ENCODE measurements at places on chromosomes 2 and 18. TPM values are rescaled to one million over a fixed set of nuclear protein-coding genes. Genes with fewer than 3 reads are reported as not detected.

- peak; percentile 55 for DNase-seq
These were observed 127.3 kb downstream of the RNF144A start for GRCh38 chr2:7044253-7045250.

GRCh38 chr2:108607706-108608301, 73.5 kb downstream of the LIMS1 start:
- peak; percentile 70 for DNase-seq

GRCh38 chr18:41732356-41732755, 222.7 kb upstream of the PIK3C3 start:
- no peak for DNase-seq

DNA sequence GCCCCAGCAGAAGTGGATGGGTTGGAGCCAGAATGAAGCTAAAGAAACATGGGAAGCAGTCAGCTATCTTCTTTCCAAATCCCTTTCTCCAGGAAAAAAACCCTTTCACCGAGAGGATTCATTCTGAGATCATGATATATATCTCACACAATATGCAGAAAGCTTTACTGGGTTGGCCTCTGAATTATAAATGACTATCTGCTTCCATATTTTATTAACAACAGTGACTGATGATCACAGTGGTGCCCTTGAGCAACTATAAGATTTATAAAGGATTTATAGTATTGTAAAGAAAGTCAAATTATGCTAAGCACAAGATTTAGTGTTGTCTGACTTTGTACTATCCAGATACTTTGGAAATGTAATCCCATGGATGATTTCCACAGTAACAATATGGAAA, 180.3 kb downstream of the KCNE4 start:
- no peak for DNase-seq

Gene DUSP19
- 3.5 TPM for total RNA-seq

DNA sequence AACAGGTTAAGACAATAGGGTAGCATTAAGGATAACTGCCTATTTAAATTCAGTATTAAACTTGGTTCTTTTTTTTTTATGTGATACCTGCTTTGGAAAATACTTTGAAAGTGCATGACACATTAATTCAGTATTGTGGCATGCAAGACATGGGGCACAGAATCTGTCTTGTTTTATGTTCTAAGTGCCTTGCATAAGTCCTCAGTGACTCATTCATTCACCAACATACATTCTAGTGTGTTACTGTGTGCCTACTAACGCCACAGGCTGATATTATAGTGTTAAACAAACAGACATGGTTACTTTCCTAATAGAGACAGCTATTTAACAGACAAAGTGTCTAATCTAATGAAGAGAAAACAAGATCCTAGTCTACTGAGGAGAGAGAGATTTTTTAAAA, 91.7 kb downstream of the GCA start:
- no peak for DNase-seq

Gene ASB18
- total RNA-seq, result not detected

DNA sequence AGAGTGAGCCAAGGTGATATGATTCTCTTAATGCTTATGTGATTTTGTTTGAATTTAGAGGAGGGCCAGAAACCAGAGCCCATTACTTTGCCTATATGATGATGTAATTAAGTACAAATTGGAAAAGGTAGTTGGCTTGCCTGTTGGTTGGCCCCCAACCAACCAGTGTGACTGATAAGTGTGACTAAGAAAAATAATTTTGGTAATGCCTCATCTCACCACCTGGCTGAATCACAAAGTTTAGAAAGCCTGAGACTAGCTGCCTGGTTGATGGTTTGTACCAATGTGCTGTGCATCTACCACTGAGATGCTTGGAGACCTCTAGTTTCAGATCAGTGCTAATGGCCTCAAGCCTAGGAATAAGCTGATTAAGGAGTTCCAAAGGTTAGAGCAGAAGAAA, 338.7 kb downstream of the CDH2 start:
- DNase-seq, result no peak

DNA sequence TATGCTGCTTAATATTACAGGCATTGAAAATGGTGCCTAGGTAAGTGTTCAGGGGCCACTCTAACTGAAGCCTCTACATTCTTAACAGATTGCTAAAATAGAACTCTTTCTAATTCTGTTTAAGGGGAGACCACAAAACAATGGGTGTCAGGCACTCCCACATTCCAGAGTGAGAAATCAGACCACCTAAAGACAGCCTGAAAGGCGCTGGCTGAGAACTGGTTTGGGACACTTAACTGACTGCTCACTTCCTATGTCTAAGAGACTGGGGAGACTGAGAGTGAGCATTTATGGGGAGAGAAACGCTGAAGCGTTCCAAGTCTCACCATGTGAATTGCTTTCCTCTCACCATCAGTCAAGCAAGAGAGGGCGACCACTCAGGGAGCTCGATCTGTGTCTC, 108.8 kb upstream of the ITGB6 start:
- no peak for DNase-seq

- DNase-seq, result no peak
These were observed 346.5 kb downstream of the TNS1 start for GRCh38 chr2:217656316-217656715.

DNA sequence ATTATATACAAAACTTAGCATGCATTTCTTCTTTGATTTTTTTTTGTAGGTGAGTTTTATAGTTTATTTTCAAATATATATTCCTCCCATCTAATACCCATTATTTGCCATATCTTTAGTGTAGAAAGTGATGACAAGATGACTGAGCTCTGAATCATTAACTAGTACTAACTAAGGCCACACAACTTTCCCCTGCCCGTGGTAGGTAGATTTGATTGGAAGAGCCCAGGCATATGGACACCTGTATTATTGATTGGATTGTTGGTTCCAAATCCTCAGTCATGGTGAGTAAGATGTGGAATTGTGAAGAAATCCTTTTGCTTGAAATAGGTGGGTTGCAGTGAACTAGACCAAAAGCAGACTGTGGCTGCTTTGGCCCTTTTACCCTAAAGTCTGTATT, 54.8 kb downstream of the ABI2 start:
- no peak for DNase-seq

DNA sequence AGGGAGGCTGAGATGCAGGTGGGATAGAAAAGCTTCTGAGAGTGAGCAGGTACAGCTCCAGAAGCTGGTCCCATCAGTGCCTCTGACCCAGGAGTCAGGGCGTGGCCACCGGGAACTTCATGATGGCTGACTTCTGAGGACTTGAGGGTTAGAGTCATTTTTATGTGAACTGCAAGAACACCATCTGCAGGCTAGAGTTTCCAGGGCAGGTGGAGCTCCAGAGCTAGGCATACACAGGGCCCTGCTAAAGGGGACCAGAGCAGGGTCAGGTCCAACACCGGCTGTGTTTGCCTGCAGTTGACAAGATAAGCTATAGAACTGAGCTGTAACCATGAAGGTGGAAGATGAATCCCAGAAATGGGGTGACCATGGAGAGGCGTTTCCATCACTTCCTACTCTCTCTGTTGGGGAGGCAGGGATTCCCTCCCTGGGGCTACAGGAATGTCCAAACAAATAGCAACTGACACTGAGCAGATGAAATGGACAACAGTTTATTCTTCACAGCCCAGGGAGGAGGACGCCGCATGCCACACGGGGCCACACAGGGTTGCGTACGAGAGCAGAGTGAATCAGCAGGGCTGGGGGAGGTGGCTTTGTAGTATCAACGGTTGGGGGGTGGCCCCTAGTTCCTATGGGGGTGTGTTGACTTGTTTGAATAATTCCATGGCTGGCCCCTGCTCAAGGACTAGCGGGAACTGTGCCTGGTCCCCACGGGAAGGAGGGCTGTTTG, 77.6 kb upstream of the ZNF516 start:
- no peak for DNase-seq

GRCh38 chr2:64014628-64015027, 4.6 kb downstream of the VPS54 start:
- DNase-seq, result no peak

Gene GAREM1
- total RNA-seq, result 5.1 TPM

Gene SLC38A11
- total RNA-seq, result not detected

DNA sequence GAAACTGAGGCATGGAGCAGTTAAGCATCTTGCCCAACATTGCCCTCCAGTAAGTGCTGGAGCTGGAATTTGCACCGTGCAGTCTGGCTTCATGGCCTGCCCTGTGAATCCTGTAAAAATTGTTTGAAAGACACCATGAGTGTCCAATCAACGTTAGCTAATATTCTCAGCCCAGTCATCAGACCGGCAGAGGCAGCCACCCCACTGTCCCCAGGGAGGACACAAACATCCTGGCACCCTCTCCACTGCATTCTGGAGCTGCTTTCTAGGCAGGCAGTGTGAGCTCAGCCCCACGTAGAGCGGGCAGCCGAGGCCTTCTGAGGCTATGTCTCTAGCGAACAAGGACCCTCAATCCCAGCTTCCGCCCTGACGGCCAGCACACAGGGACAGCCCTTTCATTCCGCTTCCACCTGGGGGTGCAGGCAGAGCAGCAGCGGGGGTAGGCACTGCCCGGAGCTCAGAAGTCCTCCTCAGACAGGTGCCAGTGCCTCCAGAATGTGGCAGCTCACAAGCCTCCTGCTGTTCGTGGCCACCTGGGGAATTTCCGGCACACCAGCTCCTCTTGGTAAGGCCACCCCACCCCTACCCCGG, 1.3 kb downstream of the PROC start:
- no peak for DNase-seq

DNA sequence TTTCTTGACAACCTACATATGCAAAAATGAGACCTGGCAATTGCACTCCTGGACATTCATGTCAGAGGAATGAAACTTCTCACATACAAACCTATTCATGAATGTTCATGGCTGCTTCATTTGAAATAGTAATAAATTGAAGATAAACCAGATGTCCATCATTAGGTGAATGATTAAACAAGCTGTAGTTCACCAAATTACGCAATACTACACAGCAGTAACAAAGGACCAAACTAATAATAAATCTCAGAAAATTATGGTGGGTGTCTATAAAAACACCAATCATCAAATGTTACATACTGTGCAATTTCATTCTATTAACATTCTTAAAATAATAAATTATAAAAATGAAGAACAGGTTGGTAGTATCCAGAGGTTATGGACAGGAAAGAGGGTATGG, 13.5 kb downstream of the DOK6 start:
- no peak for DNase-seq

- no peak for DNase-seq
These were observed 69.6 kb downstream of the TRAPPC12 start for GRCh38 chr2:3449086-3449485.

GRCh38 chr2:239531456-239532241, 130.8 kb upstream of the HDAC4 start:
- DNase-seq, result peak; percentile 85

Gene GREB1
- total RNA-seq, result 30.8 TPM

- DNase-seq, result no peak
These were observed 372.4 kb upstream of the SLC8A1 start for GRCh38 chr2:40824278-40824677.

GRCh38 chr2:213107728-213108127, 43.7 kb downstream of the IKZF2 start:
- no peak for DNase-seq

DNA sequence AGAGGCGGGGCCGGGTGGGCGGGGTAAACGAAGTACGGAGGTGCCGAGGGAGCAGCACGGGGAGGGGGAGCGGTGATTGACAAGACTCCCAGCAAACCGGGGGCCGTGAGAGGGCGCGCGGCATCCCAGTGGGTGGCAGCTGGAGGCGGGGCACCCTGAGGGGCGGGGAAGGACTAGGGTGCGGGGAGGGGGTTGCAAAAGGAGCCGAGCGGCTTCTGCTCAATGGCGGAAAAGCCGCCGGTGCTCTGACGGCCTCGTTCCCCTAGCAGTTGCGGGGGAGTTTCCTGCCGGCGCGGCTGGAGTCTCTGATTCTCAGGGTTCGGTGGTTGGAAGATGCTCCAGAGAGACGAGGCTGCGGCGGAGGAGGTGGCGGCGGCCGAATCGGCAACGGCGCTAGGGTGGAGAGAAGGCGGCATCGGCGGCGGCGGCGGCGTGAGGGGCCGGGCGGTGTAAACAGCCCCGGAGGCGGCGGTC, at the start of gene PPM1B:
PPM1B (plus strand) TSS at position 195 of the 474 bp plus-strand sequence. CDS start 32,325 bp downstream, outside the sequence.
- no peak for DNase-seq

Gene GKN1
- not detected for total RNA-seq

Gene GBX2
- not detected for total RNA-seq

DNA sequence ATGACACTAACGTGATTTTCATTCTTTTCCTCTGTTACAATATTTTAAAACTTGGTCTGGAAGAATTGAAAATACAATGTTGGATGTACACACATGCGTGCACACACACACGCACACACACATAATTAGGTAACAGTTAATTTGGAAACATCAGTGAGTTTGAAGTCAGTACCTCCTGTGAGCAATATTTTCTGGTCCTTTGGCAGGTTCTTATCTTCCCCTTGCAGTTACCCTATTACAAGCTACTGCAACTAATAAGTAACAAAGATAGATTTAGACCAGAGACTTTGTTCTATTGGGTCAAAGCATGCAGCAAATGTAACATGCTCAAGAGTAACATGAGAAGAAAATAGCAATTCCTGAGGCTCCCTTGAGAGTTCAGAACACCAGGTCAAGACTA, 73.3 kb downstream of the ZNF385B start:
- no peak for DNase-seq

- DNase-seq, result no peak
These were observed 19.3 kb downstream of the TTC39C start for GRCh38 chr18:24033641-24034412.

GRCh38 chr2:145038041-145038525, 518.2 kb upstream of the ZEB2 start:
- no peak for DNase-seq

DNA sequence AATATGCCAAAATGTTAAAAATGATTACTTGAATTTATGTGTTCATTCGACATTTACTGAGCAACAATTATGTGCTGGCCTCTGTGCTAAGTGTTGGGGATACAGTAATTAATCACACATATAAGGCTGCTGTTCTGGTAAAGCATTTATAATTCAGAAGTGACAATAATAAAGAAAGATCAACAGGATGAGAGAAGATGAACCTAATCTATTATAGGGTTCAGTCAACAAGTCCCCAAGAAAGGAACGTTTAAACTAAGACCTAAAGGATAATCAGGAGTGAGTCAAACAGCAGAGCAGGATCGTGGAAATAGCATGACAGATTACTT, 60.1 kb upstream of the COX7A2L start:
- no peak for DNase-seq

Gene LGALSL
- 31.1 TPM for total RNA-seq

- DNase-seq, result no peak
These were observed 48.4 kb downstream of the ATP8B1 start for GRCh38 chr18:57754577-57755338.

Gene CYP27C1
- 3.8 TPM for total RNA-seq

DNA sequence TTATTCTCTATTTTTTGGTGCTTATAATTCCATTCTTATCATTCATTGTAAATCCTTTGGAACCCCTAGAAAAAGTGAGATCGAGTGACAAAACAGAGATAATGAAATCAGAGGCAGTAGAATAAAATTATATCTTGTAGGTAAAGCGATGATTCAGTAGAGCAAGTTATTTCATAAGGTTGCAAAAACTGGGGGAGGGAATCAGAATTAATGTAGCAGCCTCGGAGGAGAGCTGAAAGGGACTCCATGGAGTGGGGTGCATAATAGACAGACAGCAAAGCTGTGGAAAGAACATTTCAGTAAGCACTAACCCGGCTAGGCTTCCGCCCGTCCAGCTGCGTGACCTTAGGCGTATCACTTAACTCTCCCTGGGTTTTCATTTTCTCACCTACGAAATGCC, 289.7 kb downstream of the EN1 start:
- no peak for DNase-seq

- DNase-seq, result no peak
These were observed 2.8 kb upstream of the TUBA4B start for GRCh38 chr2:219250049-219250781.
